ENCODE measurements at places on chromosomes 1 and 21.

DNA sequence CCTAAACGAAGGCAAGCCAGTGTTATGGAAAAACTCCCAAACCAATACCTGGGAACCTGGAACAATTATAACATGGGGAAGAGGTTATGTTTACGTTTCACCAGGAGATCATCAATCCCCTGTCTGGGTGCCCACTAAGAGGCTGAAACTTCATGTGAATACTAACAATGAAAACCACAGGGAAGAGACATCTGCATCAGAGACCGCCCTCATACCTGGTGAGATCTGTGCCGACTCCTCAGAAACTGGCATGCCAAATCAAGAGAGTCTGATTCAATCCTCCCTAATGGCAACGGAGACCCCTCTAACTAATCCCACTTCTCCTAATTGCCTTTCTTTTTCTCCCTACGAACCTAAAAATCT lies 163.2 kb downstream of the IER5 start:
- no peak for DNase-seq

DNA sequence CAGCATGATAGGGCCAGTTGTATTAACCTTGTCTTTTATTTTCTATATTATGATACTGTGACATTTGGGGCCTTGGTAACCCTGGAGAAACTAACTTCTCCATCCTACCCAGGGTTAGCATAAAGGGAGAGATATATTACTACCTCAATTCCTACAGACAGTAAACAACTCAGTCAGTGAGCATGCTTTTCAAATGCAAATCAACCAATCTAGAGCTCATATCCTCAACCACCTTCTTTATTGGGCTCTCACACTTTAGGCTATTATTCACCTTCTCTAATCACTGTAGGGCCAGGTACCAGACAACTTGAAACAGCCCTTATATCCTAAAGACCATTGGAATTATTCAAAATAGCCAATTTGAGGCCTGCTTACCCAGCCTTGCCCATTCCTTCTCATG lies 477.6 kb downstream of the PTPRC start:
- DNase-seq: no peak

GRCh38 chr1:231272880-231273279 lies 31.9 kb downstream of the GNPAT start:
- DNase-seq: no peak

- no peak for DNase-seq
Observed at GRCh38 chr1:156368157-156368658, 803 bp upstream of the RHBG start.

GRCh38 chr1:91884459-91885212 lies 1.3 kb downstream of the TGFBR3 start:
- no peak for DNase-seq

DNA sequence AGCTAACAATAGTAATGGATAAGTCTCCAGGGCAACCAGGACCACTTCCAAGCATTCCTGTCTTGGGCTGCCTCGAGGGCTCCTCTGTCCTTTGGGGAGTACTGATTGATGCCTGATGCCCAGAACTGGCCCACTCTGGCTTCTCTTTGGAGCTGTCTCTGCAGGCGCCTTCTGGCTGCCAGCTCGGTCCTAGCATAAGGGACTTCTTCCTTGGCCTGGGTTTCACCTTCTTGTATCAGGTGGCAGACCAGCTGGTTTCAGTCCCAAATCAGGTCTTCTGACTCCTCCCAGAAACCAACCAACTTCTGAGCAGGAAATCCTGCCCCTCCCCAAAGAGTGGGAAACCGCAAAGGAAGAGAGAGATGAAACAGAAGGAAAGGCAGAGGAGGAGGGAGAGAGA lies 10.6 kb downstream of the G0S2 start:
- no peak for DNase-seq

DNA sequence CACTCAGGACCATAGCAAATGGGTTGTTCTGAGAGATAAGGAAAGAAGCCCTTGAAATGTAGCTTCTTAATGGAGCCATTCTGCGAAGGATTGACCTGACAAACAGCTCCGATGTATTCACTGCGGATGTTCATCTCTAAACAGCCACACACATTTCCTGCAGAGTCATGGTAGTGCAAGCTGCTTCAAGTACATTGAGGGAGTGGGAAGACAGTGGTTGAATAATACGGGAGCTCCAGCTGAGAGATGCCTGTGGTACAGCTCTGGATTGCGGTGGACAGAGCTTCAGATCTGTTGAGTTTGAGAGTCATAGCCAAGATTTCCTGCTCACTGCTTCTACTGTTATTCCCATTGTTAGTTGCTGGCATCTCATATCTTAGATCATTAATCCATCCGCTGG lies 86.6 kb downstream of the ZBTB18 start:
- DNase-seq: no peak

- DNase-seq: no peak
Observed at GRCh38 chr21:21291883-21292569, 293.8 kb downstream of the NCAM2 start.
